ENCODE measurements at places on chromosomes 6 and 20.

DNA sequence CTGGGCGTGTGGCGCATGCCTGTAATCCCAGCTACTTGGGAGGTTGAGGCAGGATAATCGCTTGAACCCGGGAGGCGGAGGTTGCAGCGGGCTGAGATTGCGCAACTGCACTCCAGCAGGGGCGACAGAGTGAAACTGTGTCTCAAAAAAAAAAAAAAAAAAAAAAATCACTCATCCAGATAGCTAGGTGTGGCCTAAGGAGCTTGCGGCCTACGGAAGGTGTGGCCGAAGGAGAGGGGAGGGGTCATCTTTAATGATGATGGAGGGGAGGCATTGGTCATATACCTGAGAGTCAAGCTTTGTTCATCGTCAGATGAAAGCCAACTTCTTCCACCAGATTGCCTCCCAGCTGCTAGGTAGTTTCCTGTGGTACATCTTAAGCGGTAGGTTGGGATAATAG lies 801 bp upstream of the PPARD start:
- DNase-seq: no peak

DNA sequence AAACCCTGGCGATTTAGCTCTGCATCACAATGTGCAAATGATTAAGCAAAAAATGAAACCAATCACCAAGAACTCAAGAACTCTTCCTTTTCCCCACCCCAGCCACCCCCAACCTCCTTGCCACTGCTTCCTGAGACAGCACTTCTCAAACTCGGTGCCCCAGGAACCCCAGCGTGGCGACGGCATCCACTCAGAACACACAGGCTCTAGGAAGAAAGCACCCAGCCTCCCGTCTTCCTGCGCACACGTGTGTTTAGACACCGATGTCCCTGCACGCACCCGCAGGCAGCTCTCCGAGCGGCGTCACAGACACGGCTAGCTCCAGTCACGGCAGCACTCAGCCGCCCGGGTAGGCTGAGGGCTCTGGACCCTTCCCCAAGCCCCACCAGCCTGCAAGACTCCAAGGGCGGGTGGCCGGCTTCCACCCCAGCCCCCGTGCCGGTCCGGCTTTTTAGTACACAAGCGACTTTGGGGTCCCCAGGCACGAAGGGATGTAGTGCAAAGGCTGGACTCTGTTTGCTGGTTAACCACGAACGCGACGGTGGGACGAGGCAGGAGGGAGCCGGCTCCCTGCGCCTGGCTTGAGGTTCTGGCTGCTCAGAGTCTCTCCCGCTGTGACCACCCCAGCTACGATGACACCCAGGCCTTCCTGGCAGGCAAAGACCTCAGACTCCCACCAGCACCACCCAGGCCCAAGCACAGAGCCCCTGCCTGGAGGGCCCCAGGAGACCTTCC lies 51.9 kb downstream of the KCNQ2 start:
- no peak for DNase-seq

DNA sequence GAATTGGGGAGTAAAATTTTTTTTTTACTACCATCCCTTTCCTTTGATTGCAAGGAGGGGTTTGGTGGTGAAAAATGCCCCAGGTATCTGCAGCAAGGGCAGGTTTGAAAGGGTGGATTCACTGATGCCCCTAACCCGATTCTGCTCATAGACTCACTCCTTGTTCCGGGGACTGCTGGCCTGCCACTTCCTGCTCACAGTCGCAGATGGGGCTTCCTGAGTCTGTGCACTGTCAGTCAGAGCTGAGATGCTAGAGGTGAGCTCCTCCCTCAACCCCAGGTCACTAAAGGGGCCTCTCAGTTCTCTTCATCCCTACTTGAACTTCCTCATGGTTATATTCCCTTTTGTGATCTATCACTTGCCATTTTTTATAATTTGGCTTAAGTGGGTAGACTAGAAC lies 357.9 kb downstream of the FARS2 start:
- no peak for DNase-seq

DNA sequence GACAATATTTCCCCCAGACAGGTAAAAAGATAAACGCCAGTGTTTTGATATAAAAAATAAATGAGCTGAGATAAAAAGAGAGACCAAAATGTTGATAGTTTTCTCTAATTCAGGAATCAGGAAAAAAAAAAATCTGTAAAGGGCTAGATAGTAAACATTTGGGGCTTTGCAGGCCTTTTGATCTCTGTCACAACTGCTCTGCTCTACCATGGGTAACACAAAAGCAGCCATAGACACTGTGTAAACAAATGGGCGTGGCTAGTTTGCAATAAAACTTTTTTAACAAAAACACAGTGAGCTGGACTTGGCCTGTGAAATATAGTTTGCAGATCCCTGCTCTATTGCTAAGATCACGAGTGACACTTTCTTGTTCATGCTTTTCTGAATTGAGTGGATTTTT lies 219.1 kb upstream of the STXBP5 start:
- no peak for DNase-seq

GRCh38 chr20:6504826-6505225 lies 262.7 kb upstream of the BMP2 start:
- no peak for DNase-seq

DNA sequence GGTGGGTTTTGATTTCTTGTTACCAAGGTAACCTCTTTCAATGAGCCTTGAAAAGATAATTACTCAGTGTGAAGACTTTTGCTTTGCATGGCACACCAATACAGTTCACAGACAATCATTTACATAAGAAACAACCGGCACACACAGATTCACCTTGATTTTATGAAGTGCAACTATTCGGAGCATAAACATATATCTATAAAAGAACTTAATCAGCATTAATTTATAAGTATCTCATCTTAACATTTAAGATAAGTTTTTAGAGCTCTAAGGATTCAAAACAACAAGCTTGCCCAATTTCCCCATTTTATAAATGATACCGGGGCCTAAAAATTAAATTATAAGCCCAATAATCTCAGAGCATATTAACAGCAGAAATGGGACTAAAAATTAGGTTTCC lies 85.9 kb upstream of the PCSK2 start:
- no peak for DNase-seq

DNA sequence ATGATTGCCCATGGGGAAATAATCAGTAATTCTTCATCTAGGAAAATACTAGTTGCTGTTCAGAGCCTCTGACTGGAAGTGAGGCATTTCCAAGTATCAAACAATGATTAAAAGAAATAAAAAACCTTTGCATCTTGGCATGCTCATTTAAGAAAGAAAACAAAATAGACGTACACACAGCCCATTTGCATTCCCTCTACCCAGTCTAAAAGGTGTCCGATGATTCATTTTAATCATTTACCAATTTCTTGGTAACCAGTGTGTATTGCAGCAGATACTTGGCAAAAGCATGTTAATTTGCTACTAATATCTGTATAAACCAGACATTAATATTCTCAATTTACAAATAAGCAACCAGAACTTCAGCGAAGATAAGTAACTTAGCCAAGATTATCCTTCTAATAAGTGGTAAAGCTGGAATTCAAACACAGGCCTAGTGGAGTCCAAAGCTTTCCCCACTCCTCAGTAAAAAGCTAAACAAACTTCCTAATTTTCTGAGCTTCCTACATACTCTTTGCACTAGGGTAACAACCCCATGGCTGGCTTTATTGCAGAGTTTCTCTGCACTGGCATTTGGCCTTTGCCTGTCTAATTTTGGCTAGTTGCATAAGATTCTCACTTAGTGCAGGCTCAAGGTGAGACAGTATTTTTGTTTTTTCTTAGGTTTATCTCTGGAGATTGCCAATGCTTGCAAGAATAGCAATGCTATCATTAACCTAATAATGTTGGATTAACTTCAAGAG lies 338.1 kb downstream of the PRKN start:
- no peak for DNase-seq

- no peak for DNase-seq
Observed at GRCh38 chr20:63857764-63858392, 3.4 kb upstream of the ABHD16B start.

DNA sequence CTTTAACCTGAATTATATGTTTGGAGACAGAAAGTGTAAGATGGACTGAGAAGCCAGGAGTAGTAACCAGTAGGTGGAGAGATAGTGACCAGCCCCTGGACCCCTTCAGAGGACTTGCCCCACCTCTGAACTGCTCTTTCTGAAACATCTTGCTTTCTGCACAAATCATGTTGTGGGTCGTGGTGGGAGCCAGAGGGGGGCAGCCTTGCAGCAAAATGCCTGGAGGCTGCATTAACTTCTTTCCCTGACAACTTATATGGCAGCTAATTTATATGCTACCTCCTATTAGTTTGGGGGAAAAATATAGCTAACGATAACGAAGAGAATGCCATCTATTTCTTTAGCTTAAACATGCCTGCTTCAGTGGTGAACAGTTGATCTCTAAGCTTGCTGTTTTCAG lies 859.8 kb downstream of the MAFB start:
- no peak for DNase-seq

GRCh38 chr6:24255676-24256075 lies 102.2 kb downstream of the DCDC2 start:
- no peak for DNase-seq

DNA sequence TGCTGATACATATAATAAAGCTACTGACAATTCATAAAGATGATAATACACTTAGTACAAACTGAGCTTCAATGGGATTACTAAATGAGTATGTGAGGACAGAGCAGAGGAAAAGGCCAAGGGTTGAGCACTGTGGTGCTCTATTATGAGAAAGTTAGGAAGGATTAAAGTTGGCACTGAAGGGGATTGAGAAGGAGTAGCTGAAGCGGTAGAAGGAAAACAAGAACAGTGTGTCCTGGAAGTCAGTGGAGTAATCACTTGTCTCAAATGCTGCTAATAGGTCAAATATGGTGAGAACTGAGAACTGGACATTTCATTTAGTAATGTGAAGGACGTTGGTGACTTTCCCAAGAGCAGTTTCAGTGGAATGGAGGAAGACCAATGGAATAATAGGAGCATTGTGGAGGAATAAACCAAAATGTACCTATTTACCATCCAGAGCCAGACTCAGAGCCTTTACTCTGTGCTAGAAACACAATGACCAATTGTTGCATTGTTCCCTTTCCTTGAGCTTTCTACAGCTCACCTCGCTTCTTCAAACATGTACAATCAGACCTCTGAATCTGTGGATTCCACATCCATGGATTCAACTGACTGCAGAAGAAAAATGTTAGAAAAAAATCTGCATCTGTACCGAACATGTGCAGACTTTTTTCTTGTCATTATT lies 255.9 kb downstream of the LAMA2 start:
- no peak for DNase-seq

GRCh38 chr20:10470276-10470675 lies 35.2 kb downstream of the SLX4IP start:
- no peak for DNase-seq

DNA sequence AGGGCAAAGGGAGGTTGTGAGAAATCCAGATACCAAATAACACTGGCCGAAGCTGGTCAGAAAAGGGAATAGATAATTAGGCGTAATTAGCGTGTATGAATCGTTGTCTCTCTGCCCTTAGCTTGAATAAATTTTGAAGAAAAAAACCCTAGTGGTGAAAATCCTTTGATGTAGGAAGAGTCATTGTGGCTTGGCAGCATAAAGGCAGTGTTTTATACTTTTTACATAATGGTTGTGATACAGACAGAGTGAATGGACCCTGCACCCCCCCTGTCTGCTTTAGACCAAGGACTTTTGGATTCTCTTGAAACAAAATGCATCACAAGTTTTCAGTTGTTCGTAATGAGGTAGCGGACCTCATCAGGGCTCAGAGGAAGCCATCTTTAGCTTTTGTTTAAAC lies 126.5 kb downstream of the AFG1L start:
- DNase-seq: no peak

DNA sequence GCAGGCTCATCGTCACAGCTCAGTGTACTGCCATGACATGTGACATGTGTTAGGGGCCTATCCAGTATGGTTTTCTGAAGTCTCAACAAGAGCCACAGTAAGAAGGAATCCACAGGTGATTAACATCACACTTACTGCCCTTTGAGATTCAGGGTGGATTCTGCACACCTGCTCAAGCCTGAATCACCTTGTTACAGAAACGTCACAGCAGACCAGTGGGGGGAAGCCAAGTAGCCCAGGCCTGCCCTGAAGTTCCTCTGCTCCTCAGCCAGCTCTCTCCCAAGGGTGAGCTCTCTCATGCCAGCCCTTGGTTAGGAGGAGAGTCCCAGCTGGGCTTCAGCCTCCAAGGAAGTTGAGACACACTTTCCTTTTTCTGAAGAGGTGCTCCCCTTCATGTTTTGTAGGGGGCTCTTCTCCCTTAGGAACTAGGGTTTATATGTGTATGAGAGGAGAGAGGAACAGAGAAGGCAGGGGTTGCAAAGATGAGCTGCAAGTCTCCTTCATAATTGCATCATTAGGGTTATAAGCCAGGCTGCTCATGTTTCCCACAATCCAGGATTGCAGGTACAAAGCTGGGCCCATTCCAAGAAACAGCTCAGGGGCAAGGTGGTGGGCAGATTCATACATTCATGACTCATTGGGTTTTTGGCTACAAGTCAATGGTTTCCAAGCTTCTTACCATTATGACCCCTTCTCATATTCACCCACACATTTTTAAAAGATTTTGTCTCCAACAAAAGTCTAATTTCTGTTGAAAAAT lies 11.6 kb downstream of the GSS start:
- DNase-seq: no peak

DNA sequence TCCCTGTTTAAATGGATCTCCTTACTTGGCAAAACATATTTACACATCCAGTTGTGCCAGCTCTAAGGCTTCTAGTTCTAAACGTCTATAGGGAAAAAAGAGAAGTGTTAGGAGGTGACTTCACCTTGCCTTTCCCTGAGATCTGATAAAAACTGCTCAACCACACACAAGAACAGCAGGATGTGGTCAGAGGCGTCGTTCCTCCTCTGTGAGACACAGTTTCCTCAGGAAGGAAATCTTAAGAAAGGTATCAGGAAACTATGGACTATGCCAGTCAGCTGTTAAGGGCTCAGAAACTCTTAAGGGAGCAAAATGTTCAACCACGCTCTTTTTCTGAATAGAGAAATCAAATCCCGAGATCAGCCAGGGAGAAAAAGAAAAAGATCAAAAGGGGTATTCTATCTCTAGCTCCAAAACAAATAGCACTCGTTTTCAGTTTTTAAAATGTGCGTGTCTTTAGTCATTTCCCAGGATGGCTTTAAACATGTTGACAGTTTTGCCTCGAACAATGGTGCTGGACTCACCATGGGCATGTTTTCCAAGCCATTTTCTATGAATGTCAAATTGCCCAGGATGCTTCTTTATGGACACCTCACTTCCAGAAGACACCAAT lies 154.5 kb downstream of the HACE1 start:
- DNase-seq: no peak

GRCh38 chr6:35036828-35037663 lies 104.1 kb downstream of the TCP11 start:
- no peak for DNase-seq

DNA sequence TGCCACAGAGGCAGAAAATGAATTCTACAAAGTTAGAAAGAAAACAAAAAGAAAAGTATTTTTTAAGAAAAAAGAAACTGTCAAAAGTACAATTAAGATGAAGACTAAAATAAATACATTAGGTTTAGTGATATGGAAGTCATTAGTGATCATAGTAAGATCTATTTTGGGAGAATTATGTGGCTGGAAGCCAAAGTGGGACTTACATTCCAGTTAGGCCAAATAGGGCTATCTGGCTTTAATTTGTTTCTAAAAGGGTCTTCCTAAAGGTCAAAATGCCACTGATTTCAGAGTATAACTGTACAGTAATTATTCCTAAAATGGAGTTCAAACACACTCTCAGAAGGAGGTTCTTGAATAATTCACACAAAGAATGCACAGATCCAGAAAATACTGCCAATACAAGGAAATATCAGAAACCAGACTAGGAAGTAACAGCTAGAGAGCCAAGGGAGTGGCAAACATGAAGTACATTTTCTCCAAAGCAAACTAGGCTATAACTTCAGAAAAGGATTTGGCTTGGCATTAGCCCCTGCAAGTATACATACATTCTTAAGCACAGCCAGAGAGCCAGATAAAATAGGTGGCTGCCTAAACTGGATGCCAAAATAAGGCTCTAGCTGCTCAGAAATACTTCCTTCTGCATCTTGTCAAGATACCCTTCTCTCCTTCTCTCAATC lies 45.3 kb downstream of the PDSS2 start:
- DNase-seq: no peak
